Activated naive CD4-positive, alpha-beta T cell (primary cell): ENCODE measurements at places on chromosomes 6 and 20.

GRCh38 chr6:37860226-37860839, 40.8 kb downstream of the ZFAND3 start:
- DNase-seq = no peak

- no peak for DNase-seq
These were observed 108.7 kb upstream of the TMEM170B start for GRCh38 chr6:11428895-11429294.

DNA sequence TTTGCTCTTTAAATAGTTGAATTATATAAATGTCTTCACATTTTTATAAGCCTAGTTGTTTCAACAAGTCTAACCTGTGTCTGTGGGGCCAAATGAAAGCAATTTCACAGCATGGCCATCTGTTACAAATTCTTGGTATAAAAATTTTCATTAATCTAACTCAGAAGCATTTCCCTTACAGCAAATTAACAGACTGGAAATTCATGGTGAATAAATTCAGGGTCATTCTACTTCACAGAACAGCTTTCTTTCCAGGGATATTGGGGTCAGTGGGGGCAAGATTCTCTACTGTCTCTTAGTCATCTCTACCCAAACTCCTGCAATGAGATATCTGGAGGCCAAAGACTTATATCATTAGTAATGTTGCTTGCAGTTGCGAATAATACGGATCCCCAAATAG, 352.1 kb downstream of the MMUT start:
- no peak for DNase-seq

DNA sequence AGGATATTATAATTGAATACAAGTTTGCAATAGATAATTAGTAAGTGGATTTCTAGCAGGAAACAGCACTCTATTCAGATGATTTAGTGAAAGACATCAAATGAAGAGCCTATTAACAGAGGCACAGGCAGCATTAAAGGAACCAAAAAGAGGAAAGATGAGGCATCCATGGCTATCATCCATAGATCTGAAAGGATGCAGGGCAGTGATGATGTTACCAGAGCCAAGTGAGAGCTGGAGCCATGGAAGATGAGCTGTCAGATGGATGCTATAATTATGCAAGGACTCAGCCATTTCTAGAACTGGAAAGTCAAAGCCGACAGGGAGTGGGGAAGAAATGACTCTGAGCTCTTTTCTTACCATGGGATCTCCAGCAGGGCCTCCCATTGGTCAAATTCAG, 66.8 kb upstream of the ANKEF1 start:
- no peak for DNase-seq

DNA sequence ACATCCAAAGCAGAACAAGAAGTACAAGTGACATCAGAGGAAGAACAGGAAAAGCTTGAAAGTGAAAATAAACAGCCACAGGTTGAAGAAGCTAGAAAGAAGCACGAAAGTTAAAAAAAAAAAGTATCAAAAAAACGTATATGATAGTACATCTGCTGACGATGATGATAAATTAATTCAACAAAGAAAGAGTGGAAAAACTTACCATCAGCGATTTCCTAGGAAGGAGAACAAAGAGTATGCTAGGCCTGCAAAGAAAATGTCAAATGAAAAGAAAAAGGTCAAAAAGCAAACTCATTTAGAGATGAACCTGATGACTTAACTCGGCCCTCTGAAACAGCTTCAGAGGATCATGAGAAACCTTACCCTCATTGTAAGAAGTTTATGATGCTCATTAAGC, 3.7 kb downstream of the SAYSD1 start:
- DNase-seq = no peak

DNA sequence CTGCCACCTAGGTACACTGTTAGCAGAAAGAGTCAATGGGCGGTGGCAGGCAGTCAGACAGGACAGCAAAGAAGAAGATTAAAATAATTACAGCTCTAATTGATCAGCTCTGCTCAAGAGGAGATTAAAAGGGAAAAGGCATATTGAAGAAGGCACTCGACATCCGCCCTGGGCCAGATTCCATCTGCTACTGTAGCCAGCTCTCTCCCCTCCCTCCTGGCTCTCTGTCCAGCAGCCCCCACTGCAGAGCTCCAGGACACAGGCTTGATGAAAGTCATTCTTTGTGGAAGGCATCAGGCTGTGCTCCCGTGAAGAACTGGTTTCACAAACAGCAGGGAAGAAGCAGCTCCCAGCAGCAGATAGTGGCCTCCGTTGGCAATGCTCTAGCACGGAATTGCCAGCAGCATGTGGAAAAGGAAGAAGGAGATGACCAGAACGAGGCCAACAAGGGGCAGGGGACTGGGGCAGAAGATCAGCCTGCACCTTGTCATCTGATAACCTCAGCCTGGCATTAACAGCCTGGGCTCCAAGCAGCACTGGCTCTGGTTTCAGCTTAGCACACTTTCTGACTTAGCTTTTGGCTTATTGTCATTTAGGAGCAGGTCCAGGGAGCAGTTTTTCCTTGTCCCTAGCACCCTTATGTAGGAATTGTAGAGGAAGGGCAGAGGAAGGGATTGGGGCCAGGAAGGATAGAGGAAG, 465.9 kb downstream of the KIF16B start:
- no peak for DNase-seq

GRCh38 chr20:57281900-57282299, 15.5 kb upstream of the BMP7 start:
- DNase-seq = no peak

DNA sequence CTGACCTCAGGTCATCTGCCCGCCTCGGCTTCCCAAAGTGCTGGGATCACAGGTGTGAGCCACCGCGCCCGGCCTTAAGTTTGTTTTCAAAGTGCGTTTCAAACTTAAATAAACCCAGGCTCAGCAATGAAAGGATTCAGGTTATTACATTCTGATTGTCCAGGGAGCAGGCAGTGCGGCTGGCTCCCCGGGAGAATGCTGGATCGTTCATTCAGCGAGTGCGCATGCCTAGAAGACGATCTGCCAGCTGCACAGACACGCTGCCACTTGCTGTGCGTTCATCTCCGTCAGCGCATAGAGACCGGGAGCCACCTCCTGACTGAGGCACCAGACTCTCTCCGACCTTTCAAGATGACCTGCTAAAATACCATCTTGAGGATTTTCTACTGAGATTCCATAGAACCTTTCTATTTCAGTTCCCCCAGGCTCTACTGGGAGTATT, 163.9 kb upstream of the ZNF217 start:
- DNase-seq = no peak

- DNase-seq = no peak
These were observed 172.0 kb downstream of the COL9A1 start for GRCh38 chr6:70130865-70131264.

DNA sequence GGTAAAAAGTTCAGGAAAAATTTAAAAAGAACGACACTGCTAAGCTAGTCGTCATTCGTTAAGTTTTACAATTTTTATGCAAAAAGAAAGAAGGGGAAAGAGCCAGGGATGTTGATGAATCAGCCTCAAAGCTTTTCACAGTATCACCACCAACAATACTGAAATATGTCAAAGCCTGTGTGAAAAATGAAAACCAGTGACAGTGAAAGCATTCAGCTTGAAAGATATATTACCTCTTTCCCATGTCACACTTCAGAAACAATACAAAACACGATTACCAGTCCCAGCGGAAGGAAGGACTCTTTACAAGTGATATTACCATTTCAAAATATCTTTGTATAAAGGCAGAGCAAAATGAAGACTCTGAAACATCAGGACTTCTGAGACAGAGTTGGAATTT, 489.2 kb downstream of the EPHA7 start:
- DNase-seq = no peak

DNA sequence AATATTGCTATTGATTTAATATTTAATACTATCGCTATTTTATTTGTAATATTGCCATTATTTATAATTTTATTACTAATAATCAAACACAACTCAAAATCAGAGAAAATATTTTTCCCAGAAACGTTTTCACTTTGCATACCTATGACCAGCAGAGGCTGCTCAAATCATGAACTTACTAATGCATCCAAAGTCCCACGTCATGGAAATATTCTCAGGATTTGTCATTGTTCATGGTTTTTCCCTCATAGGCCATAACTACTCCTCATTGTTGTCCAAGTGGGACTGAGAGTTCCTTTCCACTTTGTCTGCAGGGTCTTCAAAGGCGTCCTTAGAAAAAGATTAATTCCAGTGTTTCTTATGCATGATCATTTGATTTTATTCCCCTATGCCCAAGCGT, 344.8 kb downstream of the THBS2 start:
- no peak for DNase-seq

GRCh38 chr6:136720045-136720770, 72.1 kb downstream of the MAP3K5 start:
- no peak for DNase-seq

DNA sequence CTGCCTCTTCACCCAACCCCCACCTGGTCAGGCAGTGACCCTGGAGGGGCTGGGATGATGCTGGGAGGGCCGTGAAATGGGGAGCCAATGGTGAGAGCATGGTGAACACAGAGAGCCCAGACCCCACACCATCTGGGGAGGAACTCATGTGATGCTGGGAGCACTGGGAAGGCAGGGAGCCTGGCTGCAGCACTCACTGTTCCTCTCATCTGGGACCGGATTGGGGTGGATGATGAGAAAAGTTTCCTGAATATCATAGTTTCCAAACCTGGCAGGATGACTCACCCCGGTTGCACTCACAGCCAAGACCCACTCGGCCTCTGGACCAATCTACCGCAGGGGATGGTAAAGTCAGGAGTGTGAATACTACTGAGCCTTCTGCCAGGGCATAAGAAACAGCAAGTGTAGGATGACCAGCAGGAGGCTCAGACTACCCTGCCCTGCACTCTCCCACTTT, 21.8 kb downstream of the ULBP1 start:
- DNase-seq = no peak

DNA sequence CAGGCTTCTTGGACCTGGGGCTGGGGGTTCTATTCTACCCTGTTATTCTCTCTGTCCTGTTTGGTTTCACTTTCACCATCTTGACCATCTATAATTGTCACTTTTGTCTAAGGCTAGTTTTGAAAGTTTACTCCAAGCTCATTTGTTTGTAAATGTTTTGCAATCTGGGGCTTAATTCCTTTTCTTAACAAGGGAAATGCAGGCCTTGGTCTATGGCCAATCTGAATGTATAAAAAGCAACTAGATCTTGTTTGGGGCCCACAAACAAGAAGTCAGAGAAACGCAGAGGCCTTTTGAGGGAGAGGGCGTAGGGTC, 86.3 kb upstream of the PREP start:
- DNase-seq = no peak

DNA sequence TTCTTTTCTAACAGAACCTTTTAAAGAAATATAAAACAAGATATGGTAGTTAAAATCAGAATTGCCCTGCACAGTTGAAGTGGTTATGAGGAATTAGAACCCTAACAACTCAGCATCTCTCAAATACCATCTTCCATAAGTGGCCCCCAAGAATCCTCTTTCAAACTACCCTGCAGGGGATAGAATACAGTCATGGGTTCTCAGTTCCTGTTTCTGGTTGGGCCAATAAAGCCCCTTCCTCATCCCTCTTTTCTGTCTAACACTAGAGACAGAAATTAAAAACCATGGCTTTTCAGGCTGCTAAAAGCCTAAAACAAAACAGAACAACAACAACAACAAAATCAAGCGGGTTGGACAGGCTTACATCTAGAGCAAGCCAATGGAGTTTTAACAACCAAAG, 6.7 kb upstream of the LCA5 start:
- DNase-seq = no peak

DNA sequence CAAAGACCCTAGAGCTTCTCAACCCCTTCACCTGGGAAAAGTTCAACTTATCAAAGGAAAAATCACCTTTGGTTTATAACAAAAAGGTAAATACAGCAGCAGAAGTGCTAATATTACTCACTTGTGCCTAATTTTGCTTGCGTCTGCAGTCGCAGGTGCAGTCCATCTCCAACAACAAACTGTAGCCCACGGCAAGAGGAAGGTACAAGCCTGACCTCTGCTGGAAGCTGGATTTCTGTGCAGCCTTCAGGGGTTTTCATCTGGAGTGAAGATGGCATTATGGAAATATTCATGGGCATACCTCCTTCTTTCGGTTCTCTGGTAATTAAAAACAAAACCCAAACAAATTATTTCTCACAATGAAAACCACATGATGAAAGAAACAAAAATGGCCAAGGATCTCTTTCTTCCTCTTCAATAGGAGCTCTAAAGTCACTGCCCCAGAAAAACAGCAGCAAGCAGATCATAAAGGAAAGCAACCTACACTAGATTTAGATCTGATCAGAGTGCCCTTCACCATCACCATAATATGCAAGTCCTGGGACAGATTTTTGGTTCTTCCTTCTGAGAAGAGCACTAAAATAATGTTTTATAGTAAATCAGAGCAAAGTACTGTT, 7.8 kb downstream of the UBE3D start:
- no peak for DNase-seq

DNA sequence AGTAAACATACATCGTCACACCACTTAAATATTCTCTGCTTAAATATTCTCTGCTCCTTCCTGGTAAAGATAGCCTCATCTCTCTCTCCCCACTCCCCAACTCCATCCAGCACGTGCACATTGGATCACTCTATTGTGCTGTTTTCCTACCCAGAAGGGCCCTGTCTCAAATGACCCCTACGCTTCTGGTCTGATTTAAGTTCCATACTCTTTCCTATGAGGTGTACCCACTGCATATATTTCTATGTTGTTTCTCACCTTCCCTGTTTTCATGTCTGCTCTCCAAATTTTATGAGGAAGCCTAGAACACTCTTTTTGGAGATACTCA, 53.7 kb downstream of the HFE start:
- DNase-seq = no peak

- no peak for DNase-seq
These were observed 34.0 kb downstream of the SYNDIG1 start for GRCh38 chr20:24503352-24503931.

GRCh38 chr6:141988954-141989705, 143.6 kb upstream of the GJE1 start:
- no peak for DNase-seq

DNA sequence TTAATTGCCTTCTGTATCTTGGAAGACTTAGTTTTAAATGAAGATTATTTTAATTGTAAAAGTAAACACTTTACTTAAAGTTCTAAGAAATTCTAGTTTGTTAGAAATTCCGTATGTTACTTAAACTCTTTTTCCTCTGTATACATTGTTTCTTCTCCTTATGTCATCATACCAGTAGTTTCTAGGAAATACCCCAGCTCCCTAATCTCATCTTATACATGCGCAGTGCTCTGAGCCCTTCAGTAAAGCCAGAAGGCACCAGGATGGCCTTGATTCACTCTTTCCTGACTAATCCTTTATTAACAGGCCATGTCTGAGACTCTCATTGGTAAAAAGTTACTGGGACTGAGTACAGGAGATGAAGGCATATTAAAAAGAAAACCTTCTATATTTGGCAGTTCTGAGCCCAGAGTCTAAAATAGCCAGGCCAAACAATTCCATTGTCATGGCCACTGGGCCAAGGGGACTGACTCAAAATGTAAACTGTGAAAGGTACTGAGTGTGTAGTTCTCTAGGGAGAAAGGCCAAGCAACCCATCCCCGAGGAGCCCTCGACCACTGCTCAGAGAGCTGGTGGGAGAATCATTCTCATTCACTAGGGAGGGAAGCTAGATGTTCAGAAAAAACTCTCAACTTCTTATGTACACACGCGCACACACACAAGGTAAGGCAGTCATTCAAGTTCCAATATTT, 25.0 kb downstream of the SLC22A1 start:
- DNase-seq = no peak
